ENCODE measurements at places on chromosomes 6 and 20. TPM values are rescaled to one million over a fixed set of nuclear protein-coding genes. Genes with fewer than 3 reads are reported as not detected.

Gene HELZ2
- total RNA-seq = 281 TPM

DNA sequence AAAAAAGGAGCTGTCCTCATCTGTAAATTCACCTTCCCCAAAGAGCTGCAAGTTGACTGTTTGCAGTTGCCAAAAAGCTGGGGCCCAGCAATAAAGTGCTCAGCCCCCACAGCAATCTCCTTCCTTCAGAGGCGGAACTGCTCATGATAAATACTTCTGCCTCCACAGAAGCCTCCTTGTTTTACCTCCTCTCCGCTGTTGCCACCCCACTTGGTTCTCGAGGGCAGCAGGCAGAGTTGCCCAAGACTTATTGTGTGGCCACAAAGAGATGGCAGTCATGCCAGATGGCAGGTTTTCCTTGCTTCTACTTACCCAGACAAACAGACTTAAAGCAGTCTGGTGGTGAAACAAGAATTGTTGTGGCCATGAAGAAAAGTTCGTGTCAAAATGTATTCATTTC is 66.3 kb downstream of the SLX4IP start:
- DNase-seq = no peak

- DNase-seq = no peak
Measured at GRCh38 chr6:155235087-155235486, 28.7 kb upstream of the CLDN20 start.

- no peak for DNase-seq
Measured at GRCh38 chr6:27972750-27973149, 15.7 kb downstream of the OR2B6 start.

DNA sequence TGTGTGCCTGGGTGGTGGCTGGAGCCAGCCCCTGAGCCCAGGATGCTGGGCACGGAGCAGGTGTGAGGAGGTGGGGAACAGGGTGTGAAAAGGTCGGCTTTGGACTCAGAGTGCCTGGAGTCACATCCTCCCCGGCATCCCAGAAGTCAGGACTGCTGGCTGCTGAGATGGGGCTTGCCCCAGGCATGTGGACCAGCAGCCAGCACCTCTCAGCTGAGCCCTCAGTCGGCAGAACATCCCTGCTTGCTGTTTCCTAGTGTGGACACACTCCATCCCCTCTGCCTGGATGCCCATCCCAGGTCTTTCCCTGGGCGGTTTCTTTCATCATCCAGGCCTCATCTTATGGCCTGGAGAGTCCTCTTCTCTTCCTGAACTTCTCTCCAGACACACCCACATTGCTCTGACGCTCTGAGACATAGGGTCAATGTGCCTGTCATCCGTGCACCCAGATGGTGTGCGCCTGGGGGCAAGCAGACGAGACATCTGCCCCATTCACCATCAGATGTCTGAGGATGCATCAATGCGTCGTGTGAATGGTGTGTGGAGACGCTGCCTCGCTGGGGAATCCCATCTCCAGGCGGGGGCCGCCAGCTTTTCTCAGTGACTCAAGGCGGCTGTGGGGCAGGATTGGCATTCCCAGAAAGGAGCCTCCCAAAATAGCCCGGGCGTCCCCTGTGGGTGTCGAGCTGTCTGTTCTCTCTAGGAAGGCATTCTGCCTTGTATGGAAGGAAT is 104.2 kb downstream of the SYCP2 start:
- no peak for DNase-seq

DNA sequence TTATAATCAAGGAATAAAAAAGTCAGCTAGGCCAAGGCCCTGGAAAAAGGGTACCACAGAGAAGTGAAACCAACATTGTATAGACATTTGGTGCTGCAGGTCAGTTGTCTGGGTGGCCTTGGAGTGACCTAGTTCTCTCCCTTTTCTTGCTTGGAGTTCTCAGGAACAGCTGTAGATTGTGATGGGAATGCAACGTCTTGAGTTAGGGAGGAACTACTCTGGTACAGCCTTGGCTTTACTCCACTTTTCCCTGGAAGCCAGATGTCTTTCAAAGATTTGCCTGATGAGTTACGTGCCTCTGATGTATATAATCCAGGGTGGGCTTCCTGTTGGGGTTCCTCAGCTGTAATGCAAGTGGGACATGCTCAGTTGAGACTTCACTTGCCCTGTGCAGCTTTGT is 694.7 kb downstream of the HTR1B start:
- DNase-seq = no peak

Gene COX4I2
- not detected for total RNA-seq

Gene STX16
- total RNA-seq = 99.7 TPM

DNA sequence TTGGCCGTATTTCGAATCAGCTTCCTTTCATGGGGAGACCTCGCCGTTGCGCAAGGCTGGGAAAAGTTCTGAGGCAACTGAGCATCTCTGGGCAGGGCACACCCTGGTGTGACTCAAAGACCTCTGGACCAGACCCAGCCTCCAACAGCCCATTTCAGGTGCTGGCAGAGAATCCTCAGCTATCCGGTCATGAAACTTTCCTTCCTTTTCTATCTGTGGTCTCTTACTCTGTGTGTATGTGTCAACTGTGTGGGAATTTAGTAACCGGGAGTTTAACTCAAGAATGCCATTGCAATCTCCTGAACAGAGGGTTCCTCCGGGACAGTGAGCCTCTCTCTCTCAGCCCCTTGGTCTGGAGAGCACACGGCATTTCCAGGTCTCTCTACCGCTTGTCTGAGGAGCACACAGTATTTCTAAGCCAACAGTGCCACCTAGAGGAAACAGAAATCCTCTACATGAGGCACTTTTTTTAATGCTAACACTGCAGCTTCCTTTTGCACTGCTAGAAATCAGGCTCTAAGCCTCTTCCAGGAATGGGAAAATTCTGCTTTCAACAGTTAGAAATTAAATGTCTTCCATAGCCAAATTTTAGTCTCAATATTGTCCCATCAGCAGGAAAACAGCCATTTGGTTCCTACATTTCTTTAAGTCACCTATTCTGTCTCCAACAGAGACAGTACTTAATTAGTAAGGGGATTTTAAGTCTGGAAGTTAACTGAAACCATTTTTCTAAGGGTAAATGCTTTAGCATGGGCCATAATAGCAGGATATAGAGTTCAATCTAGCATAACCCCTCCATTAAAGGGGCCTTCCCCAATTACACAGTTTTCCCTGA is 32.7 kb downstream of the PLN start:
- DNase-seq = peak; percentile 34

GRCh38 chr6:84522135-84522549 is 242.3 kb downstream of the TBX18 start:
- DNase-seq = no peak

DNA sequence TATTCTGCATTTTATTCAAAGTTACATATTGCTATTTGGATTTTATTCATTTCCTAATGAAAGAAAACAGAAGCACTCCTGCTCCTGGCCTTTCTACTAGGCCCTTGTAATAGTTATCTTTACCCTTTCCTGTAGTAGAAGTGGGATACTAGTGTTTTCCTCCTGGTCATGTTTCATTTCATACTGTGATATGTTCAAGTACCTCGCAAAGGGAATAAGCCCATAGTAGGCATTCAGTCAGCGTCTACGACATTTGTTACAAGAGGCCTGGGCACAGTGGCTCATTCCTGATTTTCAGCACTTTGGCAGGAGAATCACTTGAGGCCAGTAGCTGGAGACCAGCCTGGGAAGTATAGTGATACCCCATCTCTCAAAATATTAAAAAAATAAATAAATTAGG is 154.1 kb downstream of the ARID1B start:
- DNase-seq = no peak

Measured in Calu3 (cell line).